Left renal cortex interstitium (tissue), 4 donors: ENCODE measurements at places on chromosomes 5 and 9.

DNA sequence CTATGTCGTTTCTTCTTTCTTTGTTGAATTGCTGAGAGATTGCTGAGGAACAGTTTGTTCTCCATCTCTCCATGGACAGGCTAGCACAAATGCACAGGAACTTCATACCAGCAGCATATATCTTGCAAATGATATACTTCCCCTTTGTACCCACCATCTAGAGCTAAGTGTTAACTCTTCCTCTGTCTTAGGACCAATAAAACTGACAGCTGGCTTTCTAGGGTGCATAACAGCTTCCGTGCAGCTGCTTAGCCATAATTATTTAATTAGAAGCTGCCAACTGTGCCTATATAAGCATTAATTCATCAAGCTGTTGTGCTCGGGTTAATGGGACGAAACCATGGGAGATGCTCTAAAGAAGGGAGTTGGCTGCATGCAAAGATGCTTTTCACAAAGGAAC lies 38.7 kb downstream of the KCTD16 start:
- DNase-seq, result no peak

DNA sequence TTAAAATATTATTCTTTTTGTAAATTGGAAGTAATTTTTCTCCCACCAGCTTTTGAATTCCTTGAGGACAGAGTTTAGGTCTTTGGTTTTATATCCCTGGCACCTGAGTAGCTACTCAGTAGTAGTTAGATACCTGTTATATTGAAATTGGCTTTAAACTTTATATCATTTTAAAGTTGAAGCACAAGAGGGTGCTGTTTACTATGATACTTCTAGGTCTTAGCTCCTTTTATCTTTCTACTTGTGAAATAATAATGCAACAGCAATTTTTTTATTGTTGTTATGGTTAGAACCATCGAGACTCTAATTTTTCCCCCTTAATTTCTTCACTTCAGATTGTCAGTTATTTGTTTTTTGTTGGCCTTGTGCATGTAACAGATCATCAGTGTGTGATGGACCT lies 46.3 kb downstream of the AP3S1 start:
- DNase-seq, result no peak

- DNase-seq, result no peak
Measured at GRCh38 chr5:540071-540905, 16.0 kb upstream of the SLC9A3 start.

DNA sequence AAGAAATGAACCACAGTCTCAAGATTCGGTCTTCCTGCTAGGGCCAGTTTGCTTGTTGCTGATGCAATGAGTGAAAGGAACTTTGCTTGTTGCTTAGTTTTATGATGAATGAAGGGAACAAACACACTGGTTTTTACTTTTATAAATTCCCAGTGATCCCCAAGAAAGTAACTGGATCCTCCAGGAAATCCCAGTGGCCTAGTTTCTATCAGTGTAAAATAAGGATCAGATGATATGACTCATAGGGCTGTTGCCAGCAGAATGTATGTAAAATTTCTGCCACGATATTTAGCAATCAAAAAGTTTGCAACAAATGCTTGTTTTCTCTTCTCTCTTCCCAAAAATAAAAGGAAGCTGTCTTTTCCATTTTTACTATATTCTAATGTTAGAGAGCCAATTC lies 160.1 kb upstream of the CDKN2B start:
- no peak for DNase-seq
